ENCODE measurements at places on chromosomes 11 and 22.

- no peak for DNase-seq
Measured at GRCh38 chr22:44881624-44882023, 128.2 kb downstream of the PHF21B start.

GRCh38 chr22:24417901-24418641 lies 9.3 kb upstream of the ADORA2A start:
- no peak for DNase-seq

DNA sequence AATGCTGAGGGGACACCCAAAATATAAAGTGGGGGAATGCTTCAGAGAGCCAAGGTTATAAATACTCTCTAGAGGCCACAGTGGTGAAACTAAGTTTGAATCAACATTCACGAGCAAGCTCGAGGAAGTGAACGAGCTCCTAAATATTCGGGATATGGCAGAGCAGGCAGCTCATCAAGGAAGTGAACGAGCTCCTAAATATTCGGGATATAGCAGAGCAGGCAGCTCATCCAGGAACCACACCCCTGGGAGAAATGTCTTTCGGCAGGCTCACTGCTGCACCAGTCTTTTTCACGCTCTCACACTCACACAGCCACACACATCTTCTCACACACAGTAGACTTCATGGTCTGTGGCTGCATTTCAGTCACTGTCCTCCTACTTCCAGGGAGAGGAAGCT lies 787.5 kb downstream of the OPCML start:
- DNase-seq, result no peak

- DNase-seq, result no peak
Measured at GRCh38 chr11:44760917-44761550, 34.3 kb downstream of the TSPAN18 start.

GRCh38 chr11:74412321-74412720 lies 14.1 kb upstream of the PGM2L1 start:
- DNase-seq, result no peak

DNA sequence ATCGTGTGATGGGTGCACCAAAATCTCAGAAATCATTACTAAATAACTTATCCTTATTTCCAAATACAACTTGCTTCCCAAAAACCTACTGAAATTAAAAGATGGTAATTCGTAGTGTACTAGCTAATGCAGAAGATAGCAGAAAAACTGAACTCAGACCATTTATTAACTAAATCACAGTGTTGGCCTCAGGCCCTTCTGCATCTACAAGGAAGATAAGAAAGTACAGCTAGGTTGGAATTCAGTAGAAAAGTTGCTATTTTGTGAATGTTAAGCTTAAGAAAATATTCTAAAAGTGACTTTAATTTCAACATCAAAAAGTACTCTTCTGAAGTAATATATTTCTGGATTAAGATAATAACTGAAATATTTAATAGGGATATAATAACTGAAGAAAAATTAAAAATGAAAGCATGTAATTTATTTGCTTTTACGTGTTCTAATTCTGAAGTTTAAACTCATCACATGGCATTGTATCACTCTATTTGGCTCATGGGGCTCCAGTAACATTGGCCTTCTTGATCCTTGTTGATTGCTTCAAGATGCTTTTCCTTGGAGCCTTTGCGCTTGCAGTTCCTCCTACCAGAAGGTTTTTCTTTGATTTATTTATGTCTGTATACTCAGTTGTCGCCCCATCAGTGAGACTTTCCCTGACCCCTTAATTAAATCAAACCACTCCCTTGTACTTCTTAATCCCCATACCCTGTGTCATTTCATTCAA lies 847.9 kb upstream of the ANO3 start:
- no peak for DNase-seq

GRCh38 chr11:34650528-34650927 lies 29.6 kb downstream of the EHF start:
- no peak for DNase-seq

DNA sequence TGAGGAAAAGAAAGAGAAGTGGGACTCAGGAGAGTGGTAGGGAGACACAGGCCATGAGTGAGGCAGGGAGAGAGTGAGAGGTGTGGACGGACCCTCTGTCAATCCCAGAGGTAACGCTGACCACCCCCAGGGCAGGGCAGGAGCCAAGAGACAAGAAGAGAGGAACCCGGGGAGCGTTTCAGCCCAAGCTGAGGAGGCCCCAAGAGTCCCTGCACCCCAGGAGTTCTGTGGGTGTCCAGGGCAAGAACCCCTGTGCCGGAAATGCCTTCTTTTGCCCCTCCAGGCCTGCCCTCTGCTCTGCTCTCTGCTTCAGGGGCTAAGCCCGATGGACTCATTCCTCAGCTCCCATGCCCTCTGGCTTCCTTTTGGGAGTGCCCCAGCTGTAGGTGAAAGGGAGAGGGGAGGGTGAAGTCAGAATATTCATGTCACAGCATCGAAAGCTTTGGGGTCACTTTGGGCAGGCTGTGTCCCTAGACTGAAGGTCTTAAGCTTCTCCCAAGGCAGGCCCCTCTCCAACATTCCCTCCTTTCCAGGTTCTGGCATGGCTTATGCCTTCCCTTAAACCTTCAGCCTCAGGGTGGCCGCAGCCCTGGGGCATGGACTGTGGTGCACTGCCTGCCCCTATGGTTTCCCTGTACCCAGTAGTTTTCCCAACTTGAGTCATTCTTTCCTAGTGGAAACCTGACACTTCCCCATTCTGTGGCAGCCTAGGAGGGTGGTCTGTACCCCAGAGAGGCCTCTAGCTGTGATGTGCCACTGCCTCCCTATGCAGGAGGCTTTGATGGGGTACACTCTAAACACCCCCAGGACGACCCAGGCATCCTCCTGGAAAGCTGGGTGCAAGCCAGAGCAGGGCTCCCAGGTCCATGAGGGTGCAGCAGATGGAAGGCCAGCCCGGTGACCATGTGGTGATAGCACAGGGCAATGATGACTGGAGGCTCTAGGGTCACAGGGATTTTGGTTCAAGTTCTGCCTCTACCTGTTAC lies 27.1 kb downstream of the MYEOV start:
- DNase-seq, result no peak

GRCh38 chr11:16215352-16215751 lies 141.0 kb downstream of the SOX6 start:
- no peak for DNase-seq

All from HFF-Myc (cell line).